ENCODE measurements at places on chromosomes 1 and 21. TPM values are rescaled to one million over a fixed set of nuclear protein-coding genes. Genes with fewer than 3 reads are reported as not detected.

The SELP gene
- total RNA-seq: 2.0 TPM

The SAMSN1 gene
- 9.5 TPM for total RNA-seq

The C1orf146 gene
- not detected for total RNA-seq

The FCRL4 gene
- not detected for total RNA-seq

The RIPK4 gene
- total RNA-seq: 11.4 TPM

Data from transverse colon (tissue), 4 donors.